ENCODE measurements at places on chromosomes 2 and 18.

DNA sequence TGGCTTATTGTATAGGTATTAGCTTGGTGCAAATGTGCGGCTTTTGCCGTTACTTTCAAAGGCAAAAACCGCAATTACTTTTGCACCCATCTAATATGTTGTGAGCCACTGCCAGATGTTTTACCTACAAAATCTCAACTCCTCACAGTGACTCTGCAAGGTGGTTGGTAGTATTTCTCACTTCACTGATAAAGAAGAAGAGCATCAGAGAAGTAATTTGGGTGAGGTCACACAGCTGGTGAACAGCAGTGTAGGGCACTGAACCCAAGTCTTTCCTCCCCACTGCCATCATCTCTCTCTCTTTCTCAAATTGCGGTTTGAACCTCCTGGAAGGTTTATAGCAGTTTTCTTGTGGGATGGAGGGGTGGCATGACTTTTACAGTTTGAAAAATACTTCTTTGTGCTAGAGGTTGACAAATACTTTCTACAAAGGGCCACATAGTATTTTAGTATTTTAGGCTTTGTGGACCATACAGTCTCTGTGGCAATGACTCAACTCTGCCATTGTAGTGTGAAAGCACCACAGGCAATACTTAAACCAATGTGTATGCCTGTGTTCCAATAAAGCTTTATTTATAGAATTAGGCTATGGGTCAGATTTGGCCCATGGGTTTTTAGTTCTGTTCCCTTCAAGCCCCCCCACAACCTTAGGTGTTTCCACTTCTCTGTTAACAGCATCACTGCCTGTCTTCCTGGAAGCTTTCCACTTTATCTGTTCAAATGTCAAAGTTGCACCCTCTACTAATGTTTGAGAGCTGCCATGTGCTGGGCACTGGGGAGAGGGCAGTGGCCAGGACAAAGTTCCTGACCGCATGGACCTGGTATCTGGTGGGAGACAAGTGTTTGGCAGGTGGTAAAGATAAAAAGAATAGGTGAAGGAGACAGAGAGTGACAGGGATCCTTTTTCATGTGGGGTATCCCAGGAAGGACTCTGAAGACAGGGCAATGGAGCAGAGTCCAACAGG, 30.1 kb downstream of the FHOD3 start:
- no peak for DNase-seq

GRCh38 chr18:56436651-56437050, 201.7 kb downstream of the TXNL1 start:
- DNase-seq, result no peak

- no peak for DNase-seq
Measured at GRCh38 chr2:222203041-222203440, 95.8 kb downstream of the PAX3 start.

DNA sequence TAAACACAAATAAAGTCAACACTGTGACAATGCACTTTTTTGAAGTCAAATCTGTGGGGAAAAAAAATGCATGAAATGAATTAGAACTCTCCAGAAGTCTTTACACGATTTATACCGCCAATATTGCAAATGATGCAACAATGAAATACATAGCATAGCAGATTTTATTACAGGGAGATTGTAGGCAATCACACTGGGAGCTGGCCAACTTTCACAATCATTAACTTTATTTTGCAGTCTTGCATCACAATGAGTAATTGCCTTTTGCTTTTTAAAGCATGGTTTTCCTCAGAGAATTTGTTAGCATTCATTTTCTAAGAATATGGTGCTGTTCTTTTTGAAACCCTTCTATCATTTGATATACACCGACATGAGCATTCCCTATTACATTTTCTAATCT, 366.4 kb upstream of the FSIP2 start:
- no peak for DNase-seq

- no peak for DNase-seq
Measured at GRCh38 chr2:74764429-74765272, 69.3 kb upstream of the HK2 start.
